ENCODE measurements at places on chromosomes 2 and 18. TPM values are rescaled to one million over a fixed set of nuclear protein-coding genes. Genes with fewer than 3 reads are reported as not detected.

ADRA2B gene
- polyA plus RNA-seq, result not detected

BOLL gene
- not detected for polyA plus RNA-seq

CDH7 gene
- not detected for polyA plus RNA-seq

TMEM178A gene
- polyA plus RNA-seq, result 0.15 TPM

CD28 gene
- 0.21 TPM for polyA plus RNA-seq

ASPRV1 gene
- polyA plus RNA-seq, result 0.52 TPM

NR4A2 gene
- polyA plus RNA-seq, result 43.2 TPM

INHA gene
- not detected for polyA plus RNA-seq

MAPK4 gene
- polyA plus RNA-seq, result not detected

FAP gene
- polyA plus RNA-seq, result not detected

DAW1 gene
- polyA plus RNA-seq, result not detected

TPO gene
- not detected for polyA plus RNA-seq

TIMM21 gene
- polyA plus RNA-seq, result 15.6 TPM

MGAT4A gene
- polyA plus RNA-seq, result 35.1 TPM

GAD1 gene
- not detected for polyA plus RNA-seq

RIT2 gene
- not detected for polyA plus RNA-seq

FZD7 gene
- polyA plus RNA-seq, result 0.05 TPM

AGXT gene
- polyA plus RNA-seq, result not detected

CCDC74B gene
- polyA plus RNA-seq, result not detected

CAPN13 gene
- polyA plus RNA-seq, result not detected

ITM2C gene
- polyA plus RNA-seq, result 1.9 TPM

SLC40A1 gene
- polyA plus RNA-seq, result 3.1 TPM

IHH gene
- not detected for polyA plus RNA-seq

TGFA gene
- 1.7 TPM for polyA plus RNA-seq

GBX2 gene
- not detected for polyA plus RNA-seq

CSRNP3 gene
- polyA plus RNA-seq, result not detected

CCDC150 gene
- not detected for polyA plus RNA-seq

TNFAIP6 gene
- 3.5 TPM for polyA plus RNA-seq

BBS5 gene
- 0.22 TPM for polyA plus RNA-seq

NFATC1 gene
- 8.3 TPM for polyA plus RNA-seq

SERPINB11 gene
- not detected for polyA plus RNA-seq

C2orf81 gene
- 1.7 TPM for polyA plus RNA-seq

TUBA3D gene
- polyA plus RNA-seq, result not detected

PDE1A gene
- polyA plus RNA-seq, result not detected

RAB17 gene
- polyA plus RNA-seq, result 0.13 TPM

CNDP1 gene
- not detected for polyA plus RNA-seq

RNU2-63P gene
- polyA plus RNA-seq, result not detected

SLC23A3 gene
- 0.47 TPM for polyA plus RNA-seq

HOXD12 gene
- polyA plus RNA-seq, result not detected

MC5R gene
- 0.12 TPM for polyA plus RNA-seq

AP1S3 gene
- 0.81 TPM for polyA plus RNA-seq

AQP12A gene
- not detected for polyA plus RNA-seq

CKAP2L gene
- 0.24 TPM for polyA plus RNA-seq

HES6 gene
- polyA plus RNA-seq, result 4.0 TPM

EIF2B4 gene
- polyA plus RNA-seq, result 26.5 TPM

KIAA2012 gene
- polyA plus RNA-seq, result not detected

PPP1CB gene
- 142 TPM for polyA plus RNA-seq

WNT6 gene
- polyA plus RNA-seq, result 0.27 TPM

FTCDNL1 gene
- 2.4 TPM for polyA plus RNA-seq

ZNF892 gene
- 0.73 TPM for polyA plus RNA-seq

CDH20 gene
- polyA plus RNA-seq, result not detected

SERPINB4 gene
- polyA plus RNA-seq, result not detected

CYBRD1 gene
- 61.0 TPM for polyA plus RNA-seq

DCC gene
- polyA plus RNA-seq, result not detected

Measured in CD14-positive monocyte (primary cell).